ELR (cell line): ENCODE measurements at places on chromosomes 12 and 14.

GRCh38 chr14:77822741-77823140, 22.8 kb downstream of the ADCK1 start:
- DNase-seq, result no peak

GRCh38 chr12:5571115-5571514, 139.2 kb downstream of the NTF3 start:
- DNase-seq, result no peak

GRCh38 chr14:23432102-23432925, 3.1 kb downstream of the MYH7 start:
- no peak for DNase-seq

- DNase-seq, result peak; percentile 92
Measured at GRCh38 chr12:64099397-64099796, 122.7 kb downstream of the KICS2 start.

- DNase-seq, result no peak
Measured at GRCh38 chr12:57674691-57675090, 19.2 kb upstream of the OS9 start.

GRCh38 chr14:67186789-67187584, 2.3 kb upstream of the GARIN2 start:
- peak; percentile 91 for DNase-seq

DNA sequence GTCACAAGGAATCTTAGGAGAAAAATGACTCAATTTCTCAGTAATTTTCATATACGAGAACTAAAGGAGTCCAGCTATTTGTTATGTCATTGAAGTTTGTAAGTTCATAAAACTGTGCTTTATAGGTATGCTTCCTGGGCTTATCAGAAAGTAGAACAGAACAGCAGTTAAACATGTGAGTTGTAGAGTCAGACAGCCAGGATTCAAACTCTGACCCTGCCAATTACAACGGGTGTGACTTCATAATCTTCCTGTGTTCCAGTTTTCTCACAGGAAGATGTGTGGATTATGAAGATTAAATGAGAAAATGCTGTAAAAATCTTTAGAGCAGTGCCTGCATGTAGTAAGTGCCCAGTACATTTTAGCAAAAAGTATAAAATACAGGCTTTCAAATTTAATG, 8.9 kb downstream of the TRIM9 start:
- DNase-seq, result no peak

GRCh38 chr14:75023108-75023507, 20.4 kb downstream of the EIF2B2 start:
- DNase-seq, result no peak

- DNase-seq, result peak; percentile 75
Measured at GRCh38 chr12:24561411-24561871, 387.5 kb downstream of the BCAT1 start.

DNA sequence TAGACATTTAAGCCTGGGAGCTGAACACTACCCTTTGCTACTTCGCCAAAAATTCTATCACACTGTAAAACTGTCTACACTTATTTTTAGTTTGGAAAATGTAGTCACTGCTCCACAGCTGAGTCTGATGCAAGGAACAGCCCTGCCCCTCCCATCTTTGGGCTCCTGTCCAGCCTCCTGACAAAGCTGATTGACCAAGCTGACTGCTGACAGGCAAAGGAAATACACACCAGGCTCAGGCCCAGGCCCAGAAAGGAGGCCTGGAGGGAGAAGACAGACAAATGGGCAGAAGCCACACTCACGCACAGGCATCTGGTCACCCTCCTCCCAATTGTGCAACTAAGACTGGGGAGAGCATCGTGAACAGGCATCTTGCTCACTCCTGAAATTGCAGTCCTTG, 55.3 kb downstream of the ISCA2 start:
- DNase-seq, result no peak

- DNase-seq, result no peak
Measured at GRCh38 chr14:105427412-105427811, 7.8 kb downstream of the MTA1 start.

DNA sequence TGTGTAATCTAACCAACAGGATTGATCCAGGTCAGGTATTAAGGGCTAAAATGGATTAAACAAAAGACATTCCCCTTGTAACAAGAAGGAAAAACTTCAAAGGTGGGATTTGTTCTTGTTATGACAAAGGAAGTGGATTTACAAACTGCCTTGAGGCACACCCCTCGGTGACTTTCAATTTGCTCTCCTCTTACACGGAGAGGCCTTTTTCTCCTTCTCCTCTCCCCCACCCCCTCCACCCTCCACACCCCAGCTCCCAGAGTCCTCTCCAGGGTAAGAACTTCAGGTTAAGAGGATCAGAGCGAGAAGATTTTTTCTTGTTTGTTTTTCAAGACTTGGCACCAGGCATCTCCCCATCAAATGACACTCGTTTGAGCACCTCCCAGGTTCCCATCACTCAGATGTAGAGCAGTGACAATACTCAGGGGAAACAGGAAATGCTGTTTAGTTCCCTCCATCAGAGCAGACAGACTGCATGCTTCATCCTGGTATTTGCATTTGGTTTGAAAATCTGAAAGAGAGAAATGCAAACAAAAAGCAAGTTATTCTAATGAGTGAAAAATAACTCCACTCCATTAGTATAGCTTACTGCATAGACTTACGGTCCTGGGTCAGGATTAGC, 77.6 kb upstream of the TMEM260 start:
- no peak for DNase-seq

DNA sequence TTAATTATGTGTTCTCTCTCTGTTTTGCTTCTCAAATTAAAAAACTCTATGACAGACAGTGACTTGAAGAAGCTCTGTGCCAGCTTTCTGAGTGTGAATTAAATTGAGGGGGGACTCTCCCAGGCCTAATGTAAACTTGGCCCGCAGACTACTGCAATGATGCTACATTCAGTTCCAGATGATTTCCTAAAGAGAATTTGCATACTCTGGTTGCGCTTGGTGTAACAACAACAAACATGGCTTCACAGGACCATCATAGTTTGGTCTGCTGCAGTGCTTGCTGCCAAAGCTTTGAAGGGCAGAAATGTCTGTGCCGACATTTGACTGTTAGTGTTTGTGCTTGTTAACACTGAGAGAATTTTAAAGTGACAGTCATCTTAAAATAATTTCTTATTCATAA, 25.0 kb downstream of the CFAP54 start:
- DNase-seq, result no peak

DNA sequence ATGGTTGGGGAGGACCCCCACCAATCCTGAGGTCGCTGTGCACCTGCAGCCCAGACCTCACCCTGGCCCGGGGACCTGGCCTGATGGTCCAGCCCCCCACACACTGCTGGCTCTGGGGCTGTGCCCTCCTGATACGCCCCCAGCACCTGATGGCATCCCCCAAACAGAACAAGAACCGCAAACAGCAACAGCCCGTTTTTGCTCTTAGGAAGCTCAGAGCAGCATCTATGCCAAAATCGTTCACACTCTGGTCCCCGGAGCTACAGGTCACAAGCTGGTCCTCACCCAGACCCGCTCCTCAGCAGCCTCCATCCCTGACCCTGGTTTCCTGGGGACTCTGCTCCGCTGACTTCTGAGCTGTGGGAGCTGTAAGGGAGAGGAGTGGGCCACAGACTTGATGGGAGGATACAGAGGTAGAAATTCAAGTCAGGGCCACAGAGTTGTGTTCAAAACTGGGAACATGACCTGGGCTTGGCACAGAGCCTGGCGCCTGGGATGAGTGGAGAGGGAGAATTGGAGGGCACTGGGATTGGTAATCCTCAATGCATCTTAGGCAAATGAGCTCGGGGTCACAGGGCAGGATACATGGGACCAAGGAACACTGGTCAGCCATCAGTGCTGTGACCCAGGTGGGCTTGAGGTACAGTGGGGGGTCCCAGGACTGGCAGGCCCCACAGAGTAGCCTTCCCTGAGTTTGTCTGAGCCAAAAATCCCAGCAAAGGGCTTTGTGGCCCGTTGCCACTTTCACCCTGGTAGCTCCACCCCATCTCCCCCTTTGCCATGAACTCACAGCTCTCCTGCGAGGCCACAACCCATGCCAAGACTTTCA, 170.9 kb upstream of the RTL1 start:
- no peak for DNase-seq

DNA sequence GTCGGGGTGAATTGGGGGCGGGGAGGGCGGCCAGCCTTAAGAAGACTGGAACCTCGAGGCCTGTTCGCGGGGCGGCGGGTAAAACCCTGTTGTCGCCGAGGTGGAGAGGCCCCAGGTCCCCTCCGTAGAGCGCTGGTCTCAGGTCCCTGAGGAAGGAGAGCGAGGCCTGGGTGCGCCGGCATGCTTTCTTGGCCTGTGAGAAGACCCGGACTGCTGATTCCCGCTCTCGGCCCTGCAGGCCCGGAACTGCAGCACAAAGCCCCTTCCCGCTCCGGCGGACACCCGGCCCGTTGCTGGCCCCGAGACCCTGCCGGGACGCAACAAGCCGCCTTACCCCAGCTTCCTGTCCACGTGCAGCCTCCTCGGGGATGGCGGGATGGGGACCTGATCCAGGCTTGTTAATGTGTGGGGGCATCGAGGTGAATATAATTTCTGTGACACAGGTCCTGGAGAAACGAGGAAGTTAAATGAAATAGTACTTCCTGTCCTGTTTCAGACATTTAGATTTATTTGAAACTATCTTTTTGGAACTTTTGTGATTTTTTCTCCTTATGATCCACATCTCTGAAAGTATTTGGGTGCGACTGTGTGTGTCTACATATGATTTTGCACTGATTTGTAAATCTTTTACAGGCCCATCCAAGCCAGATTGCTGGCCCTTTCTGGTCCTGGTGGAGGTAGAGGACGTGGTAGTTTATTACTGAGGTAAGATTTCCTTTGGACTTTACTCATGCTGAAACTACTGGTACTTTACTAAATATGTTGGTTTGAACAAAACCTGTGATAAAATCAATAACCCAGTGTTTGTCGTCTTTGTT, 600 bp downstream of the PNN start:
- peak; percentile 60 for DNase-seq

GRCh38 chr14:75150150-75150549, 23.3 kb upstream of the NEK9 start:
- no peak for DNase-seq

GRCh38 chr12:28172434-28173030, 17.7 kb upstream of the CCDC91 start:
- DNase-seq, result peak; percentile 75

- no peak for DNase-seq
Measured at GRCh38 chr12:57027011-57027804, 10.9 kb upstream of the TAC3 start.

DNA sequence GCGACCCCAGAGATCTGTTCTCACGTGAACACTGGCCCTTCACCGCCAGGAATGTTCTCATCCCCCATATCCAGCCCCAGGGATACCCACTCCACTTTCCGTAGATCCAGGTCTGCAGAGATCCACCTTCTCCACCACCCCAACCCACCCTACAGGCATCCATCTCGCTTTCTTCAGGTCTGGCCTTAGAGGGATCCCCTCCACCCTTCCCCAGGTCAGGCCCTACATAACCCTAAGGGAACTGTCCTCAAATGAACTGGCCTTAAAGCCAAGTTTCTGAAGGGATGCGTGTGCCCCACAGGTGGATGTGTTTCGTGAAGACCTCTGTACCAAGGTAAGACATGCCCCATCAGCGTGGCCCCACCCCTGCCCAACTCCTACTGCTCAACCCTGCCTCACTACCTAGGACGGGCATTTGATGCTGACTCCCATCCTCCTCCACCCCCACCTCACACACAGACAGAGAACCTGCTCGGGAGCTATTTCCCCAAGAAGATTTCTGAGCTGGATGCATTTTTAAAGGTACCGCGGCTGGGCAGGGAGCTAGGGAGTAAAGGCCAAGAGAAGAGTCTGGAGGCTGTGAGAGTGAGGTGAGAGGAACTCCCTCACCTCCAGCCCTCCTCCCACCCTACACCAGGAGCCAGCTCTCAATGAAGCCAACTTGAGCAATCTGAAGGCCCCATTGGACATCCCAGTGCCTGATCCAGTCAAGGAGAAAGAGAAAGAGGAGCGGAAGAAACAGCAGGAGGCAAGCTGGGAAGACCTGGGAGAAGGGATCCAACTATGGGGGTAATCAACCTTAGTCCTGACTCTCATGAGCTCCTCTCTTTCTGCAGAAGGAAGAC, 912 bp downstream of the PSME1 start:
- DNase-seq, result no peak

- DNase-seq, result no peak
Measured at GRCh38 chr14:96077983-96078624, 38.9 kb downstream of the C14orf132 start.

GRCh38 chr14:24630087-24630871, 3.7 kb downstream of the GZMB start:
- DNase-seq, result no peak

GRCh38 chr12:120847814-120848213, 56.3 kb downstream of the SPPL3 start:
- no peak for DNase-seq

DNA sequence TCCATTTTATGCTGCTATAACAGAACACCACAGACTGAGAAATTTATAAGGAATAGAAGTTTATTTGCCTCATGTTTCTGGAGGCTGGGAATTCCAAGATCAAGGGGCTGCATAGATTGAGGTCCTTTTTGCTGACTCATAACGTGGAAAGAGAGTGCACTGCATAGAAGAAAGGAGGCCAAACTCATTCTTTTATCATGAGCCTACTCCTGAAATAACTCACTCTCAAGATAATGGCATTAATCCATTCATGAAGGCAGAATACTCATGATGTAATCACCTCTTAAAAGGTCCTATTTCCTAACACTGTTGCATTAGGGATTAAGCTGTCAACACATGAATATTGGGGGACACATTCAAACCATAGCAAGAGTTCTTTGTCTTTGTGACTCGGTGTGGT, 60.0 kb upstream of the FBXO33 start:
- peak; percentile 87 for DNase-seq

DNA sequence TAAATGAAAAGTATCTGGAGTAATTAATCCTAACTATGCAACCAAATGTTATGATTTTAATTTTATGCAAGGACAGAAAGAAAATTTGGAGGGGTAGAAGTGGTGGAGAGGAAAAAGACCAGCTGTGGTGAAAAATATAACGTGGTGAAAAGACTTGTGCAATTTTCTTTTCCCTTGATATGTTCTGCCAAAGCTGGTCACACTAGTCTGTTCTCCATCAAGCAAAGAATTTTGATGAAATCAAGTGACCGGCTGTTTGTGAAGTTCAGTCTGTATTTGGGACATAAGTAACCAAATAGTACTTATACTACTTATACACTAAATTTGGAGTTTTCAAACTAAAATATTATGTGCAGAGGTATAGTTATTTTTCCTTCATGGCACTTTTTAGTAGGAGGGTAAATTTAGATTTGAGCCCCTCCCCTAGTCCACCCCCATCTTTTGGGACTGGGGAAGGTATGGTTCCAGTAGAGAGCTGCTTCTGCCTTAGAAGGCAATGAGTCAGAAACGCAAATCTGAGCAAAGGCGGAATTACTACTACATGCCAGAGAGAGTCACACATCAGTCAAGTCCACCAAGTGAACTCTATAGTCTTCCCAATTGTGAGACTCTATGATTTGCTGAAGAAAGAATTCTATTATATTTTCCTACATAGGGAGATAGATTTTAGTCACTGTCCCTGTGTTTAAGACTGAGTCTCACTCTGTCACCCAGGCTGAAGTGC, 229.7 kb downstream of the SLC25A21 start:
- DNase-seq, result peak; percentile 55

GRCh38 chr12:124094188-124094587, 121.2 kb downstream of the ZNF664 start:
- no peak for DNase-seq
